ENCODE measurements at places on chromosomes 3 and 15.

- DNase-seq, result no peak
Measured at GRCh38 chr3:134368751-134369105, 5.5 kb downstream of the AMOTL2 start.

DNA sequence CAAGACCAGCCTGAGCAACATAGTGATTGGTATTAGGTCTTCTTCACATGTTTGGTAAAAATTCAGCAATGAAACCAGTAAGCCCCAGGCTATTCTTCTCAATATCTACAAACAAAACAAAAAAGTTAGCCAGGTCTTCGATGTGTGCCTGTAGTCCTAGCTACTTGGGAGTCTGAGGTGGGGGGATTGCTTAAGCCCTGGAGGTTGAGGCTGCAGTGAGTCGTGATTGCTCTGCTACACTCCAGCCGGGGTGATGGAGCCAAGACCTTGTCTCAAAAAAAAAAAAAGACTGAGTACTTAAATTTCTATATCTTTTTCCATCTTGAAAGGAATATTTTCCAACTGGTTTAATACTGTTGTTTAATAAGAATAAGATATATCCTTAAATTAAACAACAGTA, 106.8 kb downstream of the MBNL1 start:
- no peak for DNase-seq

- DNase-seq, result no peak
Measured at GRCh38 chr3:159028706-159029105, 226.9 kb downstream of the MFSD1 start.

DNA sequence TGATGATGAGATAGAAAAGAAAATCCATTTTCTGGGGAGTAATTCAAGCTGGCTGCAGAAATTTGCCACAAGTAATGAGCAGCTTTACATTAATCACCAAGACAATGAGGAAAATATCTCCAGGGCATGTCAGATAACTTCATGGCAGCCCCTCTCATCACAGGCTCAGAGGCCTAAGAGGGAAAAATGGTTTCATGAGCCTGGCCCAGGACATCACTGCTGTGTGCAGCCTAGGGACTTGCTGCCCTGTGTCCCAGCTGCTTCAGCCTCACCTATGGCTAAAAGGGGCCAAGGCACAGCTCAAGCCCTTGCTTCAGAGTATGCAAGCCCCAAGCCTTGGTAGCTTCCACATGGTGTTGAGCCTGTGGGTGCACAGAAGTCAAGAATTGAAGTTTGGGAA, 161.7 kb downstream of the OPA1 start:
- DNase-seq, result no peak

DNA sequence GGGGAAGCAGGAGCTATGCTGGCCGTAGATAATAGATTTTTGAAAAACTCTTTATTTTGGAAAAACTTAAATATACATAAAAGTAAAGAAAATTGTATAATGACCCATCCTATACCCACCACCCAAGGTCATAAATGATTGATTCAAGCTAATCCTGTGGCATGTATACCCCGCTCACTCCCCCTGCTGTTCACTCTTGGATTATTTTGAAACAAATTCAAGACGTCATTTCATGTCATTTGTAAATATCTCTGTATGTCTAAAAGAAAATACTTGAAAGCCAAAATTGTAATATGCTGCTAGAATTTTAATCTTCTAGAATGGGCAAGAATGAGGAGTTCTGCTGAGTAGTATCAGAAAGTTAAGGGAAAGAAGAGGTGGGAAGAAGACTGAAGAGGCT, 241.7 kb downstream of the FEZF2 start:
- no peak for DNase-seq

- no peak for DNase-seq
Measured at GRCh38 chr15:42045211-42045615, 24.4 kb upstream of the PLA2G4E start.

DNA sequence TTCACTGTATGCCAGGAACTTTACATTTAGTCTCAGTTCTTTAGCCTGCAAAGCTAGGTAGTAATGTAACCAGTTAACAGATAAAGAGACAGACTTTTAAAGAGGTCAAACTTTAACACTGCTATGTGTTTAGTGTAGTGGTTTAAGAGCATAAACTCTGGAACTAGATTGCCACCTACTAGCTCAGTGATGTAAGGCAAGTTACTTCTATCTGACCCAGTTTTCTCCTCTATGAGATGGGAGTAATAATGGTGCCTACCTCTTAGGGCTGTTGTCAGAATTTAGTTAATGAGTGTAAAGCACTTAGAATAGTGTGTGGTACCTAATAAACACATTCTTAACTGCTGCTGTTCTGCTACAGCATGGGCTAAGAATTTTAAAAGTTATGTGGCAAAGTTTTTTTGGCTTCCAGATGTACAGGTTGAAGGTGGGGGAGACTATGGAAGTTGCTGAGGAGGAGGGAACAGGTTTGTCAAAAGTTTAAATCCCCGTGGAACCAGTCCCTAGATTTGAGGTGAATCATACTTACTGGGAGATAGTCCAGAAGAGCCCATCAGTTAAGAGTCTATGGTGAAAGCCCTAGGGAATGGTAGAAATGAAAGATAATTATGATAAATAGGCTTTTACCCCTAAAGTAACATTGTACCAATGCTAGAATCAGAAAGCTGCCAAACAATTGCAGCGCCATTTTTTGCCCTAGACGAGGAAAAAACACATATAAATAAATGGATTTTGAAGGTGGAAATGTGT, 13.9 kb downstream of the TSC22D2 start:
- DNase-seq, result no peak

GRCh38 chr3:147816752-147817151, 407.6 kb downstream of the ZIC1 start:
- no peak for DNase-seq

- no peak for DNase-seq
Measured at GRCh38 chr3:135944831-135945230, 20.7 kb upstream of the PPP2R3A start.

- DNase-seq, result no peak
Measured at GRCh38 chr3:64327100-64327804, 102.0 kb upstream of the PRICKLE2 start.

- no peak for DNase-seq
Measured at GRCh38 chr3:100073714-100074307, 40.5 kb downstream of the FILIP1L start.

- no peak for DNase-seq
Measured at GRCh38 chr3:186452517-186452916, 90.5 kb upstream of the DGKG start.

DNA sequence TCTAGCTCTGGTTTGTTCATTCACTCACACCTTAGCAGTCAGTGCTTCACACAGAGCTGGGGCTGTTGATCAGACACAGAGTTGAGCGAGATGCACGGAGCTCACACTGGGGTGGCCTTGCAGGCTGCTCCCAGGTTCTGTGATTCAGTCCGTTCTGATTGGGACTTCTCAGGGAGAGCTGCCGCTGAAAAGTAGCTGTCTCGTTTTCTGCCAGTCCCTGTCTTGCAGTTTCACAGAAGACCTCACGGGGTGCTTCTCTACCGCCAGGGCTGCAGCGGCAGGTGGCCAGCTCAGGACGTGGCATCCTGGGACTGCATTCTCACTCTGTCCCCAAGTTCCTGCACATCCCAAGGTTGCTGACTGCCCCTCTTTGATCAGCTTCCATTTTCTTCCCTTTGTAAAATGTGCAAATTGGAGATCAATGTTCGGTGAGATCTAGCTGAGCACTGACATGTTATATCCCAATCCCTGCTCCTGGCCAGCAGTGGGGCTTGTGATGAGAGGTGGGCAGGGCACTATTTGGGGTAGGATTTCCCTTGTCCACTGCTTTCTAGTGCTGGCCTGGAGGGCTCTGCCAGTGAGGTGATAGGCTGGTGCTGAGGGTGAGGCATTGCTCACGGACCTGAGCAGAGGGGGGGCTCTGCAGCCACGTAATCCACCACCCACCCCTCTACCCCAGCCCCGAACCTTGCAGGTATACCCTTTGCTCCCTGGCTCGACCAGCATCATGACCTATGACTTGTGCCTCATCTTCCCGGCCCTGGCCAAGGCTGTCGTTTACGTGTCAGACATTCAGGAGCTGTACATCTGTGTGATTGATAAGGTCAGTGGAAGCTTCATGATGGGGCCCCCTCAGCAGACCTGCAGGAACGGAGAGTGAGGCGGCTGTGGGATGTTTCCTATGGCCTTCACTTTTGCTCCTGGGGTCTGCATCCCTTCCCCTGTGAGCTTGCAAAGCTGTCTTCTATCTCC, 5.3 kb upstream of the TXNRD3 start:
- no peak for DNase-seq

DNA sequence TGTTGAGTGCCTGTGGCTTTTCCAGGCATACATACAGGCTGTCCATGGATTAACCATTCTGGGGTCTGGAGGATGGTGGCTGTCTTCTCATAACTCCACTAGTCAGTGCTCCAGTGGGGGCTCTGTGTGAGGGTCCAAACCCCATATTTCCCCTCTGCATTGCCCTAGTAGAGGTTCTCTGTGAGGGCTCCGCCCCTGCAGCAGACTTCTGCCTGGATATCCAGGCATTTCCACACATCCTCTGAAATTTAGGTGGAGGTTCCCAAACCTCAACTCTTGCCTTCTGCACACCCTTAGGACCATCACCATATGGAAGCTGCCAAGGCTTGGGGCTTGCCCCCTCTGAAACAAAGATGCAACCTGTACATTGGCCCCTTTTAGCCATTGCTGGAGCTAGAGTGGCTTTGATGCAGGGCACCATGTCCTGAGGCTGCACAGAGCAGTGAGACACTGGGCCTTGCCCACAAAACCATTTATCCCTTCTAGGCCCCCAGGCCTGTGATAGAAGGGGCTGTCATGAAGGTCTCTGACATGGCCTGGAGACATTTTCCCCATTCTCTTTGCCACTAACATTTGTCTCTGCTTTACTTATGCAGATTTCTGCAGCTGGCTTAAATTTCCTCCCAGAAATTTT, 400.1 kb upstream of the MDFIC2 start:
- DNase-seq, result no peak

GRCh38 chr3:67016522-67017080, 18.5 kb downstream of the KBTBD8 start:
- no peak for DNase-seq

DNA sequence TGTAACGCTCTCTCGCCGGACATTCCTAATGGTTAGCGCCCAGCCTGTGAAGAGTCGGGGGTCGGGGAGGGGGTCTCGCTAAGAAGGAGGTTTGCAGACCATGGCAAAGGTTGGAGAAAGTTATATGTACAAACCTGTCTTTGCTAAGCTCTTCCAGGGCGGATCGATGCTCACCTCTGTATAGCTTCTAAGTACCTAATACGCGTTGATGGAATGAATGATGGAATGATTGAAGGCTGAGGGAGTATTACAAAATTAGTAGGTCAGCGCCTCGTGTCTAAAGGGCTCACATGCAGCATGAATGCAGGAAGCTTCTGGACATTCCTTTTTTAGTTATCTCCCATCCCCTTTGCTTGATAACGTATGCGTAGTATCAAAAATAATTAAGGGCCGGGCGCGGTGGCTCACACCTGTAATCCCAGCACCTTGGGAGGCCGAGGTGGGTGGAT, 305 bp upstream of the KPNA1 start:
- DNase-seq, result no peak

DNA sequence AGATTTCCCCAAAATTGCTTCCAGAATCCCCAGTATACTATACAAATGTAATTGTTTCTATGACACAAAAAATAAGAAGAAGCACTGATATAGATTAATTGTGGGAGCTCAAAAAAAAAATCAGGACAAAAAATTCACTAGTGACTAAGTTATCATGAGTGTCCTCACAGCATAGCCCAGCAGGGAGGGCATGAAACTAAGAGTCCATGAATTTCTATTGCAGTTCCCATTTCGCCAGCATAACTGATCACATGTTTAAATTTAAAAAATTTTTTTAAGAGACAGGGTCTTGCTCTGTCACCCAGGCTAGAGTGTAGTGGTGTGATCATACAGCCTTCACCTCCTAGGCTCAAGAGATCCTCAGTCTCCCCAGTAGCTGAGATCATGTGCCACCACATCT, 10.6 kb downstream of the NCEH1 start:
- no peak for DNase-seq

DNA sequence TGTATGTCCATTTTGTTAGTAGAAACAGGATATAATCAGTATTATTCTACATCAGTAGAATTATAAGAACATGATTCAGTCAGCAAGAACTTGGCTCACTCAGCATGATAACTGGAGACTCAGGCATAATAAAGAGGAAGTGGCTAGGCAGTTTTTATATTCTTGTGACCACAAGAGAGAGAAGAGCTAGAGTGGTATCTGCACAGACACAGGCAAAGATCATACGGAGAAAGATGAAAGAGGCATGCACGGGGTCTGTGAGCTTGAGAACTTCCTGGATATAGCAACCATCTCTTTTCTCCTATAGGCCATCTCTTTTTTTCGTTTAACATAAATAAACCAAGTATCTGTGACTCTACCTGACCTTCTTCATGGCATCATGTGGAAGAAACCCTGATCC, 46.8 kb downstream of the MYO5A start:
- peak; percentile 12 for DNase-seq

- no peak for DNase-seq
Measured at GRCh38 chr3:19934098-19934566, at the start of gene EFHB. TSS of gene EFHB (minus strand) at chr3:19934217. CDS start at chr3:19934018, 199 bp downstream.

GRCh38 chr3:75180235-75180944, 483.7 kb upstream of the FRG2C start:
- DNase-seq, result no peak

- DNase-seq, result no peak
Measured at GRCh38 chr3:117306299-117306698, 596.7 kb downstream of the TUSC7 start.

DNA sequence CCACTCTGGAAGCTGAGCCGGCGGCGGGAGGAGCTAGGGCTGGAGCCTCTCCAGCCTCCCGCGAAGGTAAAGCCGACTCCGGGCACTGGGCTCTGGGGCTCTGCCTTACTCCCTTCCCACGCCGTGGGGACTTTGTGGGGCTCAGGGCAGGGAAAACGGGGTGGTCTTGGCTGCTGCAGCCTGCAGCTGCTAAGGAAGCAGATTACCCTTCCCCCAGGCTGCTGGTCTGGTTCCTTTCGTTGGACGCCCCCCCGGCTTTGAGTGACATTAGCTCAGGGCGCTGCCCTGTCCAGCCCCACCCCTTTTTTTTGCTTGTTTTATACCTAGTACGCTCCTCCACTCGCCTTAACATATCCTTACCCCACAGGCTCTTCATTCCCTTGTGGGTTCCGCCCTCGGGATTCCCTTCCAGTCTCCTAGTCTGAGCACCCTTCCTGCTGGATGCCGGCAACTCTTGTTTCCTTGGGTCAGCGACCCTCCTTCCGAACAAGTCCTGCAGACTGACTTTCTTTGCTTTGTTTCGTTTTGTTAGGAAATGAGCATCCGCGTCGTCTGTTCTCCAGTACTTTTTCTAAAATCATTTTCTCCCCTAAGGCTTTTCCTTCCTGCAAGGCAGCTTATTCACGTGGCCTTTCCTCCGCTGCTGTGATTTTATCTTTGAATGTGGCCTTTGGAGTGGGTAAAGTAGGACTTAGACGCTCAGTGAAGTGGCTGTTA, 551 bp downstream of the DNAJC13 start:
- peak; percentile 35 for DNase-seq

DNA sequence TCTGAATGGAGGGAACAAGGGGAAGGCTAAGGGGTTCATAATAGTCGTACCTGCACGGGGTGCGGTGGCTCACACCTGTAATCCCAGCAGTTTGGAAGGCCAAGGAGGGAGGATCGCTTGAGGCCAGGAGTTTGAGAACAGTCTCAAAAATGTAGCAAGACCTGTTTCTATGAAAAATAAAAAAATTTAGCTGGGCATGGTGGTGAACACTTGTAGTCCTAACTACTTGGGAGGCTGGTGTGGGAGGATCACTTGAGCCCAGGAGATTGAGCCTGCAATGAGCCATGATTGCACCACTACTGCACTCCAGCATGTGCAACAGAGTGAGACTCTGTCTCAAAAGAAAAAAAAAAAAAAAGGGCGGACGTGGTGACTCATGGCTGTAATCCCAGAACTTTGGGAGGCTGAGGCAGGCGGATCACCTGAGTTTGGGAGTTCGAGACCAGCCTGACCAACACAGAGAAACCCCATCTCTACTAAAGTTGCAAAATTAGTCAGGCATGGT, 17.9 kb upstream of the HDAC11 start:
- DNase-seq, result no peak
